Fibroblast of gingiva (primary cell): ENCODE measurements at places on chromosomes 1 and 21.
A peak's percentile ranks its signal among the peaks of the same experiment; 100 is the strongest.

DNA sequence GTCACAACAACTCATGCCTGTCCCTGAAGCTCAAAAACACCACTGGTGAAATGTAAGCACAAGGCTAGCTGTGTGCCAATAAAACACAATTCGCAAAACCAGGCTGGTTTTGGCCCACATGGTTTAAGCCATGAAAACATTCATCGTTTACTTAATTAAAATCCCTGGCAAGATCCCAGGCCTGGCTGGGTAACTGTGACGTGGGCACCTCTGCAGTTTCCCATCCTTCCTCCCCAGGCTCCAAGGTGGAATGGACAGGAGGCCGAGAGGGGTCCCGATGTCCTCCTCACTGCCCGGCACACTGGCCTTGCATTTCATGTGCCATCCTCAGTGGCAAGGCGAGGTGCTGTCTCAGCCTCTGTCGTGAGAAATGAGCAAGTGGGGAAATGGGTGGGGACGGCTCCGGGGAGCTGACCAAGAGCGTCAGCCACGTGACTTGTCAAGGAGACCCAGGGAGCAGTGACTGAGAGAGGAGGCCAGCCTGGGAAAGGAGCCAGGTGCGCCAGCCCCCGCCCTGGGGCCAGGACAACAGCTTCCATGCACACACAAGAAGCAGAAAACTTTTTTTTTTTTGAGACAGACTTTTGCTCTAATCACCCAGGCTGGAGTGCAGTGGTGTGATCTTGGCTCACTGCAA lies 153.1 kb upstream of the RAB4A start:
- peak; percentile 53 for DNase-seq

- DNase-seq: no peak
These were observed 80.8 kb upstream of the DYNLT5 start for GRCh38 chr1:66671455-66671854.

GRCh38 chr1:217214551-217214950 lies 416.3 kb downstream of the GPATCH2 start:
- no peak for DNase-seq

DNA sequence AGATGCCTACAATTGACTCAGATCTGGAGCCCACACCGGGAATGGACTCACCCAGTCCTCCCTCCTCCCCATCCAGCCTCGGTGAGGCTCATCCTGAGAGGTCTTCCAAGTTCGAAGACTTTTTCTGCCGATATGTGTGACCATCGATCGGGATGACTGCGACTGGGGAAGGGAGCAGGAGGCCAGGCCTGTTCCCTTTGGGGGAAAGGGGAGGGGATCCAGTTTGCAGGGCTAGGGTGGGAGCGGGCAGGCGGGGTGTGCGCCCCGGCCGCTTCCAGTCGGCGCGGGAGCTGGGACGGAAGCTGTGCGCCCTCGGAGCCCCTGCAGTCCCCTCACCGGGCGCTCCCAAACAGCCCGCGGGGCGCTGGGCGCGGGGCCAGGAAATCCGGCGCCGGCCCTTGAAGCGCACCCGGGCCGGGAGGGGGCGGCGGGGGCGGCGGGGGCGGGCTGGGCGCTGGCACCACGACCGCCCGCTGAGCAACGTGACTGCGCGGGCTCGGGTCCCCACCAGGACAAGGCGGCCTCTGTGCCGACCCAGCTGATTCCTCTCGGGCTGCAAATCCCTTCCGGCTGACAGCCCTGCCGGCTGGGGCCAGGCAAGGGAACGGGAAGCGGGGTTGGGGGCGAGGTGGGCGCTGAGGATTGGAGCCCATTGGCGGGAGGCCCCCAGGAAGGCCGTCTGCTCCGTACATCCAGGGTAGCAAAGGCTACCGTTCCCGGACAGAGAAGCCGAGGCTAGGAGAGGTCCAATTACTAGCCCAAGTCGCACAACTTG lies 103.9 kb downstream of the EBNA1BP2 start:
- no peak for DNase-seq

DNA sequence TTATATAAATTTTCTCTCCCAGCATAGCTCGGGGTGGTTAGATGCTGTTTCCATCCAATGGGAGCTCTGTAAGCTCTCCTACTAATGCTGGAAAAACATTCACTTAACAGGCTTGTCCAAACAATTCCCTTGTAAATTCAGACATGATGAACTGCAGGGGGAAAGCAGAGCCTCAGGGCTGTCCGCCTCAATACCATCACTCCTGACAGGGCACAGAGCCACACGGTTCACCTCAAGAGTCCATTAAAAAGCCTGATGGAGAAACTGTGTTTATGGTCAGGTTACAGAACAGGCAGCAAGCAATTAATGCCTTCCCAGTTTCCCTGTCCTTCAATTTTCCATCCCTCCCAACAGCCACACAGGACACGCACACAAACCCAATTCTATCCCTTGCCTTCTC lies 171.0 kb downstream of the BRINP2 start:
- no peak for DNase-seq

- peak; percentile 68 for DNase-seq
These were observed 849.8 kb downstream of the USP25 start for GRCh38 chr21:16579538-16579937.

DNA sequence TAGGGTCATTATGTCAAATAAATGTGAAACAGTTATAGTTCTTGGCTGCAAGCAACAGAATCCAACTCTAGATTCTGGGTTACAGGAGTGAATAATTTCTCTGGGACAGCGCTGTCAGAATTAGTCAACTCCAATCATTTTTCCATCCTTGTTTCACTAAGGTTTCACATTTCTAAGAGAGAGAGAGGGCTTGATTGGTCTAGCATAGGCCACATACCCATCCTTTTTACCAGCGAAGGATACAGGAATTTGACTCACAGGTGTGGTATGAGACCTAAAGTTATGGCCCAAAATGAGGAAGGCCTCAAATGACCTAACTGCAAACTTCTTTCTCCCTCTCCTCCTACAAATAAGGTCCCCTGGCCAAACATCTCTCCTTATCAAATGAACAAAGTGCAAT lies 25.5 kb upstream of the RGS8 start:
- DNase-seq: no peak

- DNase-seq: no peak
These were observed 9.1 kb upstream of the PCNX2 start for GRCh38 chr1:233304489-233305102.

DNA sequence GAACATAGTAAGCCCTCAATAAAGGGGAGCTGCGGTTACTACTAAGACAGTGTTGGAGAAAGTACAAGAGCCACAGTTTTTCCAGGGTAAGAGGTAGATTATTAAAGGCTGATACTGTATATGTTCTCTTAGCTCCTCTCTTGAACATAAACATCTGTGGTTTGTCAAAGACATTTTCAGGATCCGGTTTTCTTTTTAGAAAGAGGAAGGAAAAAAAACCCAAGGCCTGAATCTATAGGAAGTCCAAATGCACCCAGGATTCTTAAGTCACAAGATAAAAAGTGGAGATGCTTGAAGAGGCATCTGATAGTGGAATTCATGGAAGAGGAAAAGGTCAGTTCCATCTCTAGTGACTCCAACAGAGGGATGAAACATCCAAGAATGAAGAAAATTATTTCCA lies 24.6 kb upstream of the SLC45A3 start:
- DNase-seq: no peak

DNA sequence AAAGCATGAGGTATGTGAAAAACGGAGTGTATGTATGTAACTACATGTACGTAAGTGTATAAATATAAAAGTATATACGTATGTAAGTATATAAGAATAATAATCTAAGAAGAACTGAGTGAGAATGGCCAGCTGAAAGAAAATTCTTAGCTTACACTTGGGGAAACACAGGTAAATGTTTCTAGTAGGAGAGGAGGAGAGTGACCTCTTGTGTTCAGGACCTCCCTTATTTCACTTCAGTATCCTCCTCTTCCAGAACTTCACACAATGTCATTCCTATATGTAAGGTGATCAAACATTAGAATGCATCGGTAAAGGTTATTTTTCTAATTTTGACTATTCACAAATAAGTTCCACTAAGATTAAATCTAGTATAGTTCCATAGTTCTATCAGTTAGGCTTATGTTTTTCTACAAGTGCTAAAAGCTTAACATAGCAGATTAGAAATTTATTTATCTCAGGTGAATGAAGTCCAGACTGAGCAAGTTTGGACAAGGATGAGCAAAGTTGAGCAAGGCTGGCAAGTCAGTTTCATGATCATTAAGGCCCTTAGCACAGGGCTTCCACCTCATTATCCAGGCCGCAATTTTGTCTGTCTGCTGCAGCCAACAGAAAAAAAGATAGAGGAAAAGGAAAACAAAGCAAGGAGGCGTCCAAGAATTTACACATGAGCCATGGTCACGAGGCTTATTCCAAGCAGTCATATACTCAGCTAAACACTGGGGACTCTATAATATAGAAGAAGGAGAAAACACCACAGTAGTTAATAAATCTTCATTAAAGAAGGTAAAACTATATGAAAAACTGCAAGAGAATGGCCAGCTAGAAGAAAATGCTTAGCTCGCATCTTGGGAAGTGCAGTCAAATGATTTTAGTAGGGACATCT lies 7.1 kb upstream of the MROH9 start:
- DNase-seq: peak; percentile 14
